Urinary bladder (tissue), 4 donors: ENCODE measurements at places on chromosomes 11 and 22. TPM values are rescaled to one million over a fixed set of nuclear protein-coding genes. Genes with fewer than 3 reads are reported as not detected.
A peak's percentile ranks its signal among the peaks of the same experiment; 100 is the strongest.

The THY1 gene
- total RNA-seq: 39.2 TPM

The CCDC15 gene
- total RNA-seq: 12.1 TPM

The CAPN5 gene
- 17.8 TPM for total RNA-seq

The DDX6 gene
- total RNA-seq: 212 TPM

The OR52I1 gene
- not detected for total RNA-seq

The SCGB1C1 gene
- total RNA-seq: not detected

The YPEL4 gene
- 1.7 TPM for total RNA-seq

The TNKS1BP1 gene
- 33.6 TPM for total RNA-seq

The FOLR3 gene
- not detected for total RNA-seq

GRCh38 chr11:35321111-35321510 is 98.2 kb downstream of the SLC1A2 start:
- no peak for DNase-seq

DNA sequence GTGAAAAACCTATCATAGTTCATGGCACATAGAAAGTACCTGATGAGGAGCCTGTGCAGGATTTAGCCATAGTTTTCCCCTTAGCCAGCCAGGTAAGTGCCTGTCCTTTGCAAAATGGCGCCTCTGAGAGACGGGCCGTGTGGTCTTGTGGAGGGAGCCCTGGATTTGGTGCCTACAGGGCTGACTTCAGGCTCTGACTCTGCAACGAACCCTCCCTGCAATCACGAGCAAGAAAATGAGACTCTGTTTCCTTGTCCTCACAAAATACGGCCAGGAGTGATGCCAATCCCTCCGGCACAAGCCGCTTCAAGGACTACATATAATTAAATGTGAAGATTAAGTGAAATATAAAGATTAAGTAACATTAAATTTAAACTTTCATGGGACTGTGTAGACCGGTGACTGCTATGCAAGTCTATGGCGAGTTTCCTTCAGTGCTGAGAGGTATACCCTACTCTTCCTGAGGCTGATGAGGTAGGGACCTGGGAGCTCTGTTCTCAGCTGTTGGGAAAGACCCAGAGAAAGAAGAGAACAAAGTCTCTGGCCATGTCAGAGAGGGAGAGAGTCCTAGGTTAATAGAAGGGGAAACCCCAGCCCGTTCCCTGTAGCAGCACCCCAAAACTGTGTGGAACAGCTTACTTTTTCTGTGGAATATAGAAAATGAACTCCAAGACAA is 6.1 kb upstream of the CXCR5 start:
- DNase-seq: no peak

GRCh38 chr11:71580057-71581003 is 2.3 kb downstream of the KRTAP5-11 start:
- peak; percentile 36 for DNase-seq

DNA sequence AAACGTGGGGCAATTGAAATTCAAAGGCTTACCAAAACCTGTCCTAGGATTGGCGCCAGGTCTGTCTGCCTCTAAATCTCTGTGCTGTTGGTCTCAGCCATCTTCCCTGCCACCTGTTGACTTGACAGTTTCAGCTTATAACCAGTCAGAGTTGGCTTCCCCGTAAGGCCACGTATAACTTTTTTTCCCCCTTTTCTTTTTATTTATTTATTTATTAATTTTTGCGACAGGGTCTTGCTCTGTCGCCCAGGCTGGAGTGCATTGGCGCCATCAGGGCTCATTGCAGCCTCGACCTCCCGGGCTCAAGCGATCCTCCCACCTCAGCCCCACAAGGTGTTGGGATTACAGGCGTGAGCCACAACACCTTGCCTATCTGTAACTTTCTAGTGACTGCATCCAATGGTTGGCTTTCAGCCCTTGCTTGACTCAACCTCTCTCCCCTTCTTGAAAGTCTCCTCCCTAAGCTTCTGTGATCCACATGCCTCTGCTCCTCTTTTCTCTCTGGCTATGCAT is 1.4 kb upstream of the SYVN1 start:
- no peak for DNase-seq

- DNase-seq: no peak
Observed at GRCh38 chr22:25762147-25762546, 20.2 kb downstream of the MYO18B start.
